ENCODE measurements at places on chromosomes 16 and 17.

DNA sequence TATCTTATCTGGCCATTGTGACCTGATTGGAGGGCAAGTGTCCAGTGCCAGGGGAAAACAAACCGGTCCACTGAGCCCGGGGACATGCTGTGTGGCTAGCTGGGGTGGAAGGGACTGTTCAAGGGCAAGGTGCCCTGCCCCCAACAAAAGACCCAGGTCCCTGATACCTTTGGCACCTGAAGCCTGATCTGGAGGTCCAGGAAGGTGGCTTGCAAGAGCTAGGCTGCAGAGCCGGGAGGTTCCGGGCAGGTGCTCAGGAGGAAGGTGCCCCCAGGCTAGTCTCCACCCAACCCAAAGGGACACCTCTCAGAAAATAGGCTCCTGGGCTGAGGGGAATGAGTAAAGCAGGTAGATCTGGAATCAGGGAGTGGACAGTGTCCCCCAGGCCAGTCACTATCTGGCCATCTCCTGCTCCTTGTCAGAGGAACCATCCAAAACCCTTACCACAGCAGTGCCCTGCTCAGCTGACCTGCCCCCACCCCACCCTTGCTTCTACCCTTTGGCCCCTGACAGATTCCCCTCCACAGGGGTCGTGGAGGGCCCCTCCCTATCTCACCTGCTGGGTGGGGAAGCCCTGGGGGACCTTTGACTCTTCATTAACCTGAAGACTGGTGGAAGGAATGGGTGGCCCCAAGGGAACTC is 6.2 kb downstream of the NAT9 start:
- no peak for DNase-seq

- DNase-seq, result no peak
These were observed 250.8 kb upstream of the SOX9 start for GRCh38 chr17:71869841-71870545.

GRCh38 chr17:45935710-45936509 is 41.6 kb downstream of the MAPT start:
- DNase-seq, result no peak

DNA sequence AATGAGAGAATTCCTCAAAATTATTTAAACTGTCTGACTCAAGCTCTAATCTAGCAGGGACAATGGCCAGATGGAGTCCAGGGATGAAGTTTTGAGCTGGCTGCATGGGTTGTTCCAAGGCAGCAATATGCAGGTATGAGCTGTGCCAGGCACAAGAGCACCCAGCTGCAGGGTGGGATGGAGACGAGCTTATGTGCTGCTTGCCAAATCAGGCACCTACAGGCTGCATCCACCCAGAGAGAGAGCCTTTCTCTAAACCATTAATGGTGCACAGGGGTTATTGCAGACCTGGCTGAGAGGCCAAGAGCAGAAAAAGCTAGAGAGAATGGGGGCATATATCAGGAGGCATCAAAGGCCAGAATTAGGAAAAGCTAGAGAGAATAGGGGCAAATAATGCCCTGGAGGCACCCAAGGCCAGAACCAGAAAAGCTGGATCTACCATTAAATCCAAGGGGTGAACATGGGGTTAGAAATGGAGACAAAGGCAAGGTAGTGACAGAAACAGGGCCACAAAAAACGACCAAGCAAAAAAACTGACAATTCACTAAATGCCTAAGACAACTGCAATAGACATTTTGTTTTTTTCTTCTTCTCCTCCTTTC is 11.0 kb downstream of the KRT33A start:
- no peak for DNase-seq

- DNase-seq, result no peak
These were observed 13.3 kb downstream of the TVP23A start for GRCh38 chr16:10805334-10805733.
